A673 (cell line): ENCODE measurements at places on chromosomes 5 and 9. TPM values are rescaled to one million over a fixed set of nuclear protein-coding genes. Genes with fewer than 3 reads are reported as not detected.

DNA sequence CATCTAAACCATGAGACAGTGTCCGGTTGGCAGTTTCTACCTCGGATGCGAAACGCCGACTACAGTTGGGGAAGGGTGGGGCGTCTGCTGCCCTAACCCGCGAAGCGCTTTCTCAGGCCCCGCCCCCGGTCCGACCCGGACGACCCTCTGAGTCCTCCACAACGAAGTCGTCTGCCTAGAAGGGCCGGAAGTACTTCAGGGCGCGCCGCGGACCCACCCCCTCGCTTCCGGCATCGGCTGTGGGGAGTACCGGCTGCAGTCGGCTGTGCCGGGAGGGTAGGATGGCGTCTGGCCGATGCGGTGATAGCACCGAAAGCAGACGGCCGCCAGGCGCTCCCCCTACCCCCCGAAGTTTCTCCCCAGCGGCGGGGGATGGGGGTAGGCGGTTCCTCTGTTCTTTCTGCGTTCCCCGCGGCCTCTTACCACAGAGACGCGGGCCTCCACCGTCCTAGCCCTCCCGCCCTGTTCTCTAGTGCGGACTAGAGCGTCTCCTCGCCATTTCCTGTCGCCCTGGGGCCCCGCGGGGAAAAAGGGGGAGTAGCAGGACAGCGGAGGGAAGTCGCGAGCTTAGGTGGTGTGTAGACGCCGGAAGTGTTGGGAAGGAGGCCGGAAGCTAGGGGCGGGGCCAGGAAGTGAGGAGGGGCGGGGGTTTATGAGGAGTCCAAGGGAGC is at the start of gene TRIM41:
Gene TRIM41 (plus strand): TSS at position 224 of the 671 bp plus-strand sequence. CDS start 719 bp downstream, outside the sequence.
- DNase-seq = peak; percentile 98
- no peaks in the 10 kb centered on the region for H3K36me3 ChIP-seq
- no peaks in the 10 kb centered on the region for H3K27me3 ChIP-seq
- H3K4me1 ChIP-seq = peaks cover 11% of the 10 kb centered on the region
- H3K4me3 ChIP-seq = peak within 1 kb of the TSS; percentile 83
- peak within 1 kb of the TSS; percentile 96 for H3K27ac ChIP-seq

GRCh38 chr9:12554636-12555035 is 138.5 kb upstream of the TYRP1 start:
- H3K27ac ChIP-seq = no peak overlapping the region
- peak; percentile 58 for DNase-seq
- H3K4me3 ChIP-seq = no peak overlapping the region
- H3K27me3 ChIP-seq = no peaks in the 10 kb centered on the region
- no peaks in the 10 kb centered on the region for H3K36me3 ChIP-seq

The IFNA13 gene
- total RNA-seq = not detected in 2 replicates

DNA sequence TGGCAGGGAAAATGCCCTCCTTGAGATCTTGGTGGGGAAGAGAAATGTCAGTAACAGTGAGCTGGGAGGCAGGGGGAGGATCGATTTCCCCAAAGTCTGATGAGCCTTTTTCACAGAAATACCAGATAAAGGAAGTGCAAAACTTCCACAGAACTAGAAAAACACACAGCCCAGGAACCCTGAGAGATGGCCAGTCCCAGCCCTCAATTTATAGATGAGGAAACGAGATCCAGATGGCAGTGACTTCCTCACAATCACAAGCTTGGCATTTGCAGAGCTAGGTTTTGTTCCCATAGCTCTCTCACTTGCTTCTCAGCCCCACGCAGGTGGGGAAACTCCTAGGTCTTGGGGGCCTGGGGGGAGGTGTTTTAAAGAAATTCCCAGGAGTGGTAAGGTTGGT is 3.8 kb upstream of the GGTA1 start:
- no peak overlapping the region for H3K27ac ChIP-seq
- no peaks in the 10 kb centered on the region for H3K36me3 ChIP-seq
- no peak for DNase-seq
